A549 treated with GW870086 at 1 μM for 4 hours (cell line): ENCODE measurements at places on chromosomes 6 and 20. TPM values are rescaled to one million over a fixed set of nuclear protein-coding genes. Genes with fewer than 3 reads are reported as not detected.

The MTFR2 gene
- total RNA-seq: 11.1 to 12.4 TPM (median 11.6 TPM) in 5 replicates

The SIRPG gene
- 0.20 TPM in 1 of 5 replicates, not detected in the others for total RNA-seq

The RAET1L gene
- 0.43 to 0.93 TPM (median 0.63 TPM) in 5 replicates for total RNA-seq

The TNF gene
- 0.16 TPM in 1 of 5 replicates, not detected in the others for total RNA-seq

The SIGLEC1 gene
- 0.02 to 0.03 TPM in 2 of 5 replicates, not detected in the others for total RNA-seq

The SLC26A8 gene
- not detected in 5 replicates for total RNA-seq

The EYS gene
- 0.02 to 0.23 TPM (median 0.11 TPM) in 4 of 5 replicates, not detected in the other for total RNA-seq

The OOEP gene
- total RNA-seq: not detected in 5 replicates

The DAAM2 gene
- 0.06 to 0.08 TPM (median 0.07 TPM) in 3 of 5 replicates, not detected in the others for total RNA-seq

The RAB44 gene
- total RNA-seq: 0.02 to 0.06 TPM (median 0.05 TPM) in 4 of 5 replicates, not detected in the other

The COL9A3 gene
- total RNA-seq: 0.33 to 0.73 TPM (median 0.55 TPM) in 5 replicates

The RAMACL gene
- total RNA-seq: 0.09 to 0.43 TPM (median 0.13 TPM) in 4 of 5 replicates, not detected in the other

The APOM gene
- 2.6 to 4.5 TPM (median 3.1 TPM) in 5 replicates for total RNA-seq

The CFAP61 gene
- total RNA-seq: 0.32 to 1.5 TPM (median 0.45 TPM) in 5 replicates

The TMEM244 gene
- not detected in 5 replicates for total RNA-seq

The LINC00237 gene
- total RNA-seq: not detected in 5 replicates

The AKAP12 gene
- 92.5 to 148 TPM (median 143 TPM) in 5 replicates for total RNA-seq

The DDR1 gene
- total RNA-seq: 52.0 to 64.5 TPM (median 60.6 TPM) in 5 replicates

The KIAA1586 gene
- total RNA-seq: 3.8 to 6.4 TPM (median 6.1 TPM) in 5 replicates

The HSPA1L gene
- 0.82 to 1.5 TPM (median 1.3 TPM) in 5 replicates for total RNA-seq

The LKAAEAR1 gene
- total RNA-seq: 0.95 to 2.2 TPM (median 1.1 TPM) in 5 replicates

The GSTA2 gene
- total RNA-seq: not detected in 5 replicates

The SNAP25 gene
- 11.4 to 20.3 TPM (median 16.6 TPM) in 5 replicates for total RNA-seq

The TRMT6 gene
- 39.3 to 42.5 TPM (median 41.2 TPM) in 5 replicates for total RNA-seq

The SOX18 gene
- total RNA-seq: 1.7 to 2.6 TPM (median 2.2 TPM) in 5 replicates

The YTHDF1 gene
- total RNA-seq: 42.2 to 51.0 TPM (median 50.3 TPM) in 5 replicates

The TNXB gene
- 0.42 to 1.3 TPM (median 0.65 TPM) in 5 replicates for total RNA-seq

The NOL4L gene
- 11.0 to 12.9 TPM (median 12.4 TPM) in 5 replicates for total RNA-seq

The TMEM170B gene
- total RNA-seq: 0.59 to 0.86 TPM (median 0.78 TPM) in 5 replicates

The GSTA1 gene
- not detected in 5 replicates for total RNA-seq

The C20orf141 gene
- total RNA-seq: 0.46 to 0.96 TPM (median 0.50 TPM) in 3 of 5 replicates, not detected in the others

The FNDC11 gene
- total RNA-seq: 0.13 to 0.54 TPM (median 0.21 TPM) in 5 replicates
